Stimulated activated CD8-positive, alpha-beta memory T cell treated with anti-CD3 and anti-CD28 coated beads, Interleukin-12 subunit alpha, Interleukin-12 subunit beta, amount 100 ng/mL, for 4 hours (primary cell): ENCODE measurements at places on chromosomes 7 and 10.

DNA sequence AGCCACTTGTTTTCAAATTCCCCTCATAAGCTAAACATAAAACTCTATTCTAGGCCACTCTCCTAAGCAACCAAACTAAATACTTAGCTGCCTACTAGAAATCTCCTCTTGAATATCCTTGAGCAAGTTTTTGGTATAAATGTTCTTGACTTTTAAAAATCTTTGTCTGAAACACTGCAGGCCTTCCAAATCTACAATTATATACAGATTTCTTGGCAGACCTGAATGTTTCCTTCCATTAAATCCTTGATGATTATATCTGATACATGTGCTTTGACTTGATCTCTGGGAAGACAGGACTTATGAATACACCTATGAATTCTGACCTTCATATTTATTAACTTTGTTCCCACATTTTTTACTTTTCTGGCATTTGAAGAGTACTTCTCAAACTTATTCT is 314.5 kb downstream of the CACNA2D1 start:
- no peak for DNase-seq

GRCh38 chr7:125467996-125468854 is 538.6 kb upstream of the POT1 start:
- DNase-seq = no peak

GRCh38 chr10:98323221-98324164 is 55.5 kb upstream of the LOXL4 start:
- DNase-seq = no peak

- DNase-seq = no peak
Measured at GRCh38 chr10:31668326-31668725, 260.3 kb downstream of the ARHGAP12 start.

- DNase-seq = no peak
Measured at GRCh38 chr7:141362580-141363435, 188.4 kb upstream of the AGK start.

DNA sequence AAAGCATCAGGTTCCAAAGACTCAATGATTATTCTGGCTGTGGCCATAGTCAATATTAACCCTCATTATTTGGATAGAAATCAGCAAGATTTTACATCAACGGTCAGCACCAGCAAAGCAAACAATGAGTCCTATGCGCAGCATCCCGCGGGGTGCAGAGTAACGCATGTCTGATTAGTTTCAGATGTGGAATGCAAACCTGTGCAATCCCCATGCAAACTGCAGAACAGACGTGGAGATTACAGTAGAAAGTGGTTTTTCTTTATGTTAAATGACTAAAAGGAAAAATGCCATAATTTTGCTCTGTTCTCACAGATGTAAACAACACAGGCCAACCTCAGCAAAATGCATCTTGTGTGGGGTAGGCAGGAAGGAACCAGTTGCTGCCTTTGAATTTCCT is 258.1 kb upstream of the GRB10 start:
- DNase-seq = no peak

GRCh38 chr10:110208614-110209453 is 1.4 kb downstream of the MXI1 start:
- no peak for DNase-seq

DNA sequence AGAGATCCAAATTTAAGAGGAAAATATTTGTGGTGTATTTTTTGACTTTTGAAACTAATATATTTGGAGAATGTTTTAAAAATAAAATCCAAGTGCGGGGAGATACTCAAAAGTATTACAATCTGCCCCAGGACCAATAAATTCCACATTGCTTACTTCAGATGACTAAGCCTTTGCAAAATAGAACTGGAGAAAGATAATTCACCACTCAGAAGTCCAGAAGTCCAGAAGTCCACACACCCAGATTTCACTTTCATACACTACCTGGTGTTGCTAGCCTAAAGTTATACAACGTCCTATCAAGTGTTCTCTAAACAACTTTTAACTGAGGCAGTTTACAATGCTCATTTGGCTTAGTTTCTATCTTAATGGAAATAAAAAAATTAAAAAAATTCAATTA is 487.0 kb upstream of the SEMA3D start:
- DNase-seq = no peak

DNA sequence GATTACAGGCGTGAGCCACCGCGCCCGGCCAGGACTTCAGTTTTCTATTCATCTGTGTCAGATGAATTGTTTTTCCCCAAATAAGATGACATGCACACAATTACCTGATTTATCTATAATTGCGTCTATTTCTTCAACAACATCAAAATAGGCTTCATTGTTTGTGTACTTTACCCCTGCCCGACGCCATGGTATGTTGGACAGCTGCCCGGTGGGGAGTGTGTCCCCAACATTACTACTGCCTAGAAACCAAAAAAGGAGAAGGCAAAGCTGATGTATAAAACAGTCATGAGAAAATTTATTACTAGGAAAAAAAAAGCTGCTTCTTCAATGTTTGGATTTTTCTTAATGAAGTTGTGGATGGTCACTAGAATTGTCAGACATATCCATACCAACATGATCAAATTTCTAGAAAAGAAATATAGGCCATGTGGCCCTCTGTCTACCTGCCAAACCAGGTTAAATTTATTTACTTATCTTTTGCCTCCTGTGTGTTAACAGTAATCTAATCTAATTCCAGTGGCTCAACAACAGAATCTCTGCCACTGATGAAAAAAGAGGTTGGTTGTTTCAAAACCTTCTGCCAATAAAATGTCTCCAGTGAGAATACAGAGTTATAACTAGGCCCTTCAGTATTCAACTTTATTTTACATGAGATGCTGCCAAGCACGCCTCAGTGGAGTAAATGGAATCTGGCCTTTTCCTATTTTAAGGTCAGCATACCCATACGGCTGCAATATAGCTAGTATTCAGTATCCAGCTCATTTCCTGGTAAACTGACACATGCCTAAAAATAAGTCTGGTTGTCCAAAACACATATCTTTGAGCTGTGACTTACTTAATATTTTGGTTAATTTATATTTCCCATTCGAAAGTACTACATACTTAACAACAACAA is 16.5 kb downstream of the AP3M1 start:
- no peak for DNase-seq

DNA sequence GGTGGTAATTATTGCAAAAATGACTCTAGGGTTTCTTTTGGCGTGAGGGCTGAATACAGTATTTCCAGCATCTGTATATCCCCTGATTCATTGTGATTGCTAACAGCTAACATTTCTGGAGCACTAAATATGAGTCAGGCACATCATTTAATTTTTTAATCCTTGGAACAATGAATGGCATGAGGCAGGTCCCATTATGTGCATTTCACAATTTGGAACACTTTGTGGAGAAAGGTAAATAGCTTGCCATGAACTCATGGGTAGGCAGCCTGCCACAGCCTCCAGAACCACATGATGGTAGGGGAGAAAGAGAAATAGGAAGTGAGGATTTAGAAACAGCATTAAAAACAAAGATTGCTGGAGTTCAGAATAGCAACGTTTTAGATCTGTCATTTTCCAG is 1.7 kb downstream of the NPTX2 start:
- no peak for DNase-seq

DNA sequence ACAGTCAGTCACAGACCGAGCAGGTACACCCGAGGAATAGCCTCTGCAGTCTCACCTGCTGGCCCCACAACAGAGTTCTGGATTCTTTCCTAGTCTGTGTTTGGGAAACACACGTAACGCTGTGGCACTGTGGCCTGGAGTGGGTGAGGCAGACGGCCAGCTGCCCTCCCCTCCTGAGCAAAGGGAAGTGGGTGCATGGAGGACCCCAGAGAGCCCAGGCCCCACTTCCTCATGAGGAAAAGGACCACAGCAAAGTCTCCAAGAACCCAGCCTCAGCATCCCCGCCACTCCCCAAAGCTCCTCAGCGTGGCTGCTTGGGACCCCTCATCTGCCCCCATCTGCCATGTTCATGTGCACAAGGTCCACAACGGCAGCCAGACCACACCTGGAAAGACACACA is 530.2 kb downstream of the PTPRN2 start:
- DNase-seq = no peak

- no peak for DNase-seq
Measured at GRCh38 chr10:11875494-11876281, 52.5 kb downstream of the PROSER2 start.

DNA sequence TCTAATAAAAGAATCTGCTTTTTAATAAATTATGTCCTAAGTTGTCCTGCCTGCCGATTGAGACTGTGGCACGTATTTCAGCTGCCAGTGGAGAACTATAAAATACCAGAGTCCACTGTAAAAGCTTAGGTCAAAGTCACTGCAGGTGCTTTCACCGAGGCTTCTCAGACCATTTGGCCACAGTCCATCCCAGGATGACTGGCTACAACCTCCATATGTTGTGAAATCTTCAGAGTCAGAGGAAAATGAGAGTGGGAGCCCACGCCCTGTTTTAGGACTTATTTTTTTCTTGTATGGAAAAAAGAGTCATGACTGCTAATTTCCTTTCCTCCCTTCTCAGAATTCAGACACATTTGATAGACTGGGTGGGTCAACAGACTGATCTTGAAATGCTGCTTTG is 182.9 kb downstream of the ANK3 start:
- no peak for DNase-seq

DNA sequence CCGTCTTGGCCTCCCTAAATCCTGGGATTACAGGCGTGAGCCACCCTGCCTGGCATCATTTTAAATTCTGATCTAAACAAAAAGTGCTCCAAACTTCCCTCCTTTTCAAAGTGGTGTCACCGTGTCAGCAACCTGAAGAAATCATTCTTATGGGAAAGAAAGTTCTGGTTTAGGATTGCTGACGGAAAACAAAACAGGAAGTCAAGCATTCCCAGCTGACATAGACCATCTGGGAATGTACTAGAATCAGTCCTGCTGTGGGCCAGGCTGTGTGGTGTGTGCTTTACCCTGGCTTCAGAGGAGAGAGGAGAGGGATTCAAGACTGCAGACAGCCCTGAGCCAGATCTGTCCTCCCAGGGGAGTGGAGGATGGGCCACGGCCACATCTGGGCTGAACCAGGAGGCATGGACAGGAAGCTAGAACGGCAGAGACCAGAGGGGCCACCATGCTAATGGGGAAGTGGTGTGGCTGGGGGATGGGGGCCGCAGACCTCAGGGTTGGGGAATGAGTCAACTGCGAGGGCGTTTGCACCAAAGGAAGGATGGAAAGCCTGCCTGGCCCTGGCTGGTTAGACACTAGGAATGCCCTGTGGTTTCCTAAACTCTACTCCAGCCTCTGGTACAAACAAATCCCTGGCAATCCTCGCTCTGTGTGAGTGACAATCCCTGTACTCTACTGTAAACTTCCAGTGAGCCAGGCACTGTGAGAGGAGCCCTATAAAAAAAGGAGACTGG is 16.7 kb upstream of the CLIP2 start:
- DNase-seq = no peak

DNA sequence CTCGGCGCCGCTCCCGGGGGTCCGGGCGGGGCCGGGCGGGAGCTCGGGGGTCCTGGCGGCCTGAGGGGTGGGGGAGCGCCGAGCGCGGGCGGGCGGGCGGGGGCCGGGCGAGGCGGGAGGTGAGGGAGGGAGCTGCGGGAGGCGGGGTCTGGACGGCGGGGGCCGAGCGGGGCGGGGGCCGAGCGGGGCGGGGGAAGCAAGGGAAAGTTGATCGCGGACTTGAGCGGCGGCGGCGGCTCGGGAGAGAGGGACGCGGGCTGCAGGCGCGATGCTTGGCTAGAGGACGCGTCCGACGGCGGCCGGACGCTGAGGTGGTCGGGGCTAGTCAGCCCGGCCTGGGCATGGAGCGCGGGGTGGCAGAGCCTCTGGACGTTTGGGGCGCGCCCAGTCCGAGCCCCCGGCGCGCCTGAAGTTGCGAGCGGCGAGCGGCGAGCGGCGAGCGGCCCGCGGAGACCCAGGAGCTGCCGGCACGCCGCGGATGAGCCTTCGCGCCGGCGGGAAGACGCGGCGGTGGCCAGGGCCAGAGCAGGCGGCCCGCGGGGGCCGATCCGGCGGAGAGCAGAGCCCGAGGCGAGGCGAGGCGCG is at the start of gene CDH23:
CDH23 (plus strand) TSS at position 210 of the 585 bp plus-strand sequence. CDS start 42,912 bp downstream, outside the sequence.
- no peak for DNase-seq

DNA sequence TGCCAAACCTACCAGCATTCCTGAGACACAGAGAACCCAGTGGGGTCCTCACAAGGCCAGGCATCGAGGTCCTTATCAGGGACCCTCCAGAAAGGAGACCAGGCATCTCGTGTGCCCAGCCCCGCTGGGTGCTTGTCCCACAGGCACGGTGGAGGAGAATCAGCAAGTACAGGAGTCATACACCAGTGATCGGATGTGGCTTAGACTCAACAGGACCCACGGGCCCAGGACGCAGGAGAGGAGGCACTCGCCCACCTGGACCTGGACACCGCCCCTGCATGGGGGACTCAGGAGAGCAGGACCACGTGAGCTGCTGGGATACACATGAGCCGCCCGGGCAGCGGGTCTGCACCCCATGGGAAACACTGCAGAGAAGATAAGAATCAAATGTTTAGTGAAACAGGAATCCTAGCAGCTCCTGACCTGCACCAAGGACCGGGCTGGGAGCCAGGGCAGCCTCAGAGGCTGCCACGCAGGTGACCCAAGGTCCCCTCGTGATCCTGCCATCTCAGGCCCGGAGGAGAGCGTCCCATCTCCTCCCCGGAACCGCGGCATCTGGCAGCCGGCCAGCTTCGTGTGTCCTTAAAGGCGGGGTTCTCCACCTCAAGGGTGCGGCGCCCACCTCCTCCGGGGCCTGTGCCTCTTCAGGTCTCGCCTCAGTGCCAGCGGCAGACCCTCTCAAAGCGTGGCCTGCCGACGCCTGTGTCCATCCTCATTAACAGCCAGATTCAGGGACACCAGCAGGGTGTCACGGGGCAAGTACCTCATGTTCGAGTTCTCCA is 59.2 kb downstream of the FOXL3 start:
- no peak for DNase-seq

DNA sequence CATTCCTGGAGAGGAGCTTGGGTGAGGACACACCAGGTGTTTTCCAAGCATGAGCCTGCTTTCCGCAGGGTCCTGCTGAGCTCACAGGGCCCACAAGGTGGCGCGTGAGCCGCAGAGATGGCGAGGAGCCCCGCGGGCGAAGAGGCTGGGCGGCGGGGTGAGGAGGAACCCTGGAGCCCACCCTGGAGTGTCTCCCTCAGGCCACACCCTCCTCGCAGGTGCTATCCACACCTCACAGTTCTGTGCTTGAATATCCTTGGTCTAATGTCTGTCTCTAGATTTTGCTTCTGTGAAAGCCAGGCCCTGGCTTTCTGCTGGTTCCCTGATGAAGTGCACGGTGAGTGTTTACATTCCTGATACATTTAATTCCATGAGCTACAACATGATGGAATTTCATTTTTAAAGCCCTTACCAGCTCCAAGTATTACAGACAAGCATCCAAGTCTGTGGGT is 433.6 kb downstream of the ACTR3B start:
- no peak for DNase-seq

DNA sequence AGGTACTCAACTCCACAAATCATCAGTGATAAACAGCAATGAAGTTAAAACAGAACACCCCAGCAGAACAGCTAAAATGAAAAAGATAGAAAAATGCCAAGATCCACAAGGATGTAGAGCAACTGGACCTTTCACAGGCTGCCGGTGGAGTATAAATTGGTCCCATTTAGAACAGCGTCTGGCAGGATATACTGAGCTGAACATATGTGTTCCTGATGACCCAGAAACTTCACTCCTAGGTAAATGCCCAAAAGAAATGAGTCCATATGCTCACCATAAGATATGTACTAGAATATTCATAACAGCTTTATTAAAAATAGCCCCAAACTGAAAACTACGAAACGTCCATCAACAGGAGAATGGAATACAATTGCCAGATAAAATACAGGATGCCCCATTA is 102.4 kb downstream of the OAT start:
- no peak for DNase-seq
